ENCODE measurements at places on chromosomes 5 and 9.

GRCh38 chr5:81575924-81576323 lies 175.0 kb downstream of the SSBP2 start:
- no peak for DNase-seq

DNA sequence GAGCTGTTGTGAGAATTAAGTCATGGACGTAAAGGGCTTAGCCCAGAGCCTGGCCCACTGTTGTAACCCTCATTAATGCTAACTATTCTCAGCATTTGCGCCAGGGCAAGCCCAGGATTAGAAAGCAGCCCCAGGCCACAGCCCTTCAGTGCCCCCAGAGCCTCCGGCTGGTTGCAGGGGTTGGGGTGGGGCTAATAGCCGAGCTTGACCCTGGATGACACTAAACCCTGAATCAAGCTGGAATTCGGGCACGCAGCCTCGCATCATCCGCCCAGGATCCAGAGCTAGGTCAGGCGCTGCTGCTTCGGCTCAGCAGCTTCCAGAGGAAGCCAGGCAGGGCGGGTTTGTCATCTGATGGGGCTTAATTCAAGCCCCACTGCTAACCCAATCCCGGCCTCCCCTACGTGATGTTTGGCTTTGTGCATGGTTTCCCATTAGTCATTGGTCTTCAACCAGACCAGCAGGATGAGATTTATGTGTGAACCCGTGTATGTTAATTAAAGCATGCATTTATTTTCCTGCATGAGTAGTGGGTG lies 1.2 kb upstream of the MEGF9 start:
- DNase-seq = no peak

GRCh38 chr5:2129568-2130272 lies 247.0 kb upstream of the IRX4 start:
- DNase-seq = no peak

DNA sequence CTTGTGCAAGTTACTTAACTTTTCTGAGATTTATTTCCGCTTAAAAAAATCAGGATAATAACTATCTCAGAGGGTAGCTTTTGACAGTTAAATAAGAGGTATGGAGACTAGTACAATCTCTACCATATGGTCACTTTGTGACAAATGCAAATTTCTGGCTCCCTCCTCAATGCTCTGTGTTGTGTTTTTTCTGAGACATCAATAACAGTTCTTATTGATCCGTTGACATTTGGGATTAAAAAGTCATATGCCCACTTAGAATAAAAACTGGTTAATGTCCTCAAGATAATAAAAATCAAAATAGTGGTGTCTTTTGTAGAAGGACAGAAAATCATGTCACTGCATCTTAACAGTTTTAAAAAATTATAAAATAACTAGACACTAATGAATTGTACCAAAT lies 24.7 kb upstream of the LNPEP start:
- no peak for DNase-seq

GRCh38 chr9:103296189-103296588 lies 301.1 kb downstream of the CYLC2 start:
- DNase-seq = no peak

GRCh38 chr9:129889941-129890717 lies 54.9 kb downstream of the USP20 start:
- no peak for DNase-seq

GRCh38 chr5:157546456-157547100 lies 29.0 kb downstream of the ADAM19 start:
- no peak for DNase-seq

GRCh38 chr9:70045452-70045851 lies 1.8 kb downstream of the MAMDC2 start:
- no peak for DNase-seq

- DNase-seq = no peak
Measured at GRCh38 chr5:111116550-111116949, 24.4 kb downstream of the WDR36 start.

GRCh38 chr9:111804636-111805035 lies 9.9 kb upstream of the SHOC1 start:
- DNase-seq = no peak

GRCh38 chr5:3187771-3188425 lies 407.7 kb upstream of the IRX1 start:
- no peak for DNase-seq

- no peak for DNase-seq
Measured at GRCh38 chr9:19924080-19924479, 135.2 kb upstream of the SLC24A2 start.

DNA sequence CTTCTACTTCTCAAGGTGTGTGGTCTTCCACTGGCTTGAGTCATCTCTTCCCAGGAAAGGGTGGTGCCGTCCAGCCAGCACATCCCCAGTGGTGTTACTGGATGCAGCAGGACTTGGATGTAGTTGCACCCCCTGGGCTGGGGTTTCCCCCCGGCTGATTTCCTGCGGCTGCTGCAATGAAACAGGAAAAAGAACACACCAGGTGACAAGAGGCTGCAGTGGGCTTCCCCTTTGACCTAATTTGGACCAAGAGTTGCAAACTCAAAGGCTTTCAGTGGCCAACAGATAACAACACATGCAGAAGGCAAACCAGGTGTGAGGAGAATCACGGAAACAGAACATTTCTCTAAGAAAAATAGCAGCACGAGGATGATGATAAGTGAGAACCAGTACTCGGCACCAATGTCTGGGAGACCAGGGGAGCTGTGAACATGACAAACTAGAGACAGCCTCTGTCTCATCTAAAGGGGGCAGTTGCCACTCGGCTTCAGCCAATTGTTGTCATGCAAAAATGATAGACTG lies 83.7 kb downstream of the PDE6A start:
- no peak for DNase-seq

DNA sequence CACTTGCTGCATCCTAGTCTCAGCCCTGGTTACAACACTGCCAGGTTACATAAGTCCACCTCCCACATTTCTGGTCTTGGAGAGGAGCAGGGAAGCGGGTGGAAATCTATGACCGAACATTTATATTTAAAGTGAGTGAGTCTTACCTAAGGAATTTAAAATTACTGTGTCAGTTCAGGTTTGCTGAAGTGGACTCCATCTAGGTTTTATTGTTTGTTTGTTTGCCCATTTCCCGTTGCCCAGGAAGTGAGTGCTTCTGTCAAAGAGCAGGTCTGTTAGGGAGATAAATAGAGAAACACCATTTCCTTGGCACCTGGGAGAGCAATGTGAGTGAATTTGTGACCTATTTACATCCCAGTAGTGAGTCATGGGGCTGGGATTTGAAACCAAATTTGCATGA lies 179.5 kb downstream of the KIF4B start:
- no peak for DNase-seq

DNA sequence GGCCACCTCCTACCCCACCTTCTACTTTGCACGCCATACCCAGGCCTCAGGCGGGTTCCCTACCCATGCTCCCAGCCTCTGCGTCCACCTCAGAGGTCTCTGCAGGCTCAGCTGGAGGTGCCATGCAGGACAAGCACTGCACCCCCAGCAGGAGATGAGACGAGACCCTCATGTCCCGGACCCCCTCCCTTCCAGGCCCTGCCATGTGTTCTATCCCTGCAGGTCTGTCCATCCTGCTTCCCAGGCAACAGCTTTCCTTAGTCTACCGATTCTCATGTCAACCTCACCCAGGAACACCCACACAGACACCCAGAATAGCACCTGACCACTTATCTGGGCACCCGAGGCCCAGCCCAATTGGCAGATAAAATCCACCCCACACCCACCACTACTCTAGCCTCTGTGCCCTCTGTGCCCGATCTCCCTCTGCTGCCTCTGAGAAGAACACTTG lies 52.1 kb downstream of the SEMA4D start:
- no peak for DNase-seq

GRCh38 chr5:74502479-74502950 lies 138.0 kb downstream of the ENC1 start:
- no peak for DNase-seq

DNA sequence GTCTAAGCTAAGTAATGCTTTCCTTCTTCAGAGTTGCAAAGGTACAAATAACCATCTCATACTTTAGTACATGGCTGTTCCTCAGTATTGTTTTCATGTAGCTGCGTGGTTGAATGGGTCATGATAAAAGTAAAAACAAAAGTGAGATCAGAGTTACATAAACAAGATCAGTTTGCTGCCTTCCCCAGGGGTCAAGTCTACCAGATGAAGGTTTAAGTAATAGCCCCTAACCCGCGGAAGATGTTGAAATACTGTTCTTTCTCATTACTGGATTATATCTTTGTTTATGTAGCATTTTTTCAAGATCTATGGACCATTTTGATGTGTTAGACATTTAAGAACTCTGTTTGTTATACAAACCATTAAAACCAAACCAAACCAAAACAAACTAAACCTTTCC lies 34.1 kb upstream of the ARRDC3 start:
- DNase-seq = no peak

- no peak for DNase-seq
Measured at GRCh38 chr5:61667525-61668218, 335.6 kb downstream of the ZSWIM6 start.

GRCh38 chr9:83220730-83221129 lies 157.8 kb upstream of the RASEF start:
- no peak for DNase-seq

DNA sequence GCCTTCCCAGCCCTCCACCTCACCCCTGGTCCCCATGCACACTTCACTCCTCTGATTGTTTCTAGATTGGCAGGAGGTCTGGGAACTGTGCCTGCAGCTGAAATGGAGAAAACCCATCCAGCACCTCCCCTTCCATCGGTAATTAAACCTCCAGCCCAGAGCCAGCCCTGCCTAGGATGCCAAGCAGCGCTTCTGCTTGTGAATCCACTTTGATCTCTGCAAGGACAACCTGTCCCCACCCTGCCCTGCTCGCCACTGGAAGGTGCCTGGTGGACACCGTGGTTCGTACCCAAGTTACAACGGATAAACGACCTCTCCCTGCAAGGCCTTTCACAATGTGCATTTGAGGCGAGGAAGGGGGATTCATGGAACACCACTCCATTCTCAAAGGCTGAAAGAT lies 50.6 kb downstream of the IRX2 start:
- DNase-seq = no peak

- DNase-seq = no peak
Measured at GRCh38 chr5:78495800-78496199, 135.4 kb downstream of the SCAMP1 start.

DNA sequence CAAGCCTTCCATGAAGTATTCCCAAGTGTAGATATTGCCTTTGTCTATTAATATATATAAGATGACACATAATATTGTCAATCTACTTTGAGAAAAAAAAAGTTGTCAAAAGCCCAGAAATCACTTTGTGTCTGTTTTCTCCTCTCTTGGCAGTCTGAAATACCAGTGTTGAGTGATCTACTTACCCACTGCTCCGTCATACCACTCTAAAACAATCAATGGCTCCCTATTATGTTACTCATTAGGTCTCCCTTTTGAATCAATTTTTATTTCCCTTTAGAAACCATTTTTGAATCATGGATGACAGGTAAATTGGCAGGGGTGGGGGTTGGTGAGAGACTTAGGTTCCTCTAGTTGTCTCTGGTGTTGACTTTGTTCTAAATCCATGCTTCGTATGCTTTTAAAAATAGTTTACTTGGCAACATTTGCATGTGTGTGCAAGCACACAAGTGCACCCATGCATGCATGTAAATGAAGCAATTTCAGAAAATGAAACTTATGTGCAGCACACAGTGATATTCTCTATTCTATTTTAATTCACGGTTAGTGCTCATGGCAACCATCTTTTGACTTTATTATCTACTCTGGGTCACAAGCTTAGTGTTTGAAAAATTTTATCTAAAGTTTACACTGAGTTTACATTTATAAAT lies 378.9 kb downstream of the RAB3C start:
- no peak for DNase-seq

- DNase-seq = no peak
Measured at GRCh38 chr5:176652136-176652535, 4.9 kb downstream of the TSPAN17 start.

DNA sequence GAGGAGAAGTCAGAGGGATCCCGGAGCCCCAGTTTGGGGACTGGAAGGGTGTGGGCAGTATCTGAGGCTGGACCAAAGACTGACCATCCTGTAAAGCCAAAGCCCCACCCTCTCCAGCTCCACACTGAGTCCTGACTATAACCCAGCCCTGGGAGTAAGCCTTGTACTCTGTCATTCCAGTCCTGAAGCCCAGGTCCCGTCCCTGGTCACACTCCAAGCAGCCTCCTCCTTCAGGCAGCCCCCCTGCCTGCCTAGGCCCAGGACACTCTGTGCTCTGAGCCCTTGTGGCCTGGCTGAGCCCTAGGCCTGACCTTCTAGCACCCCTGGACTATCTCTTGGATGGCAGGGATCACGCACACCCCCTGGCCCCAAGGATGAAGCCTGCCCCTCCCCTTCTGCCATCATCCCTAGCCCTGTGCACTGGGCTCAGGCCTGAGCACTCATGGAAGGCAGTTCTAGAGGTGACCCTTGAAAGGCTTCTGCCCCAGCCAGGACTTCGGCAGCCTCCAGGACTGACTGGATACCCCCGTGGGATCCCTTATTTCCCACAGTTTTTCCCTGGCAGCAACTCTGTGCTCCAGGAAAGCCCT lies 28.0 kb upstream of the ENHO start:
- no peak for DNase-seq

DNA sequence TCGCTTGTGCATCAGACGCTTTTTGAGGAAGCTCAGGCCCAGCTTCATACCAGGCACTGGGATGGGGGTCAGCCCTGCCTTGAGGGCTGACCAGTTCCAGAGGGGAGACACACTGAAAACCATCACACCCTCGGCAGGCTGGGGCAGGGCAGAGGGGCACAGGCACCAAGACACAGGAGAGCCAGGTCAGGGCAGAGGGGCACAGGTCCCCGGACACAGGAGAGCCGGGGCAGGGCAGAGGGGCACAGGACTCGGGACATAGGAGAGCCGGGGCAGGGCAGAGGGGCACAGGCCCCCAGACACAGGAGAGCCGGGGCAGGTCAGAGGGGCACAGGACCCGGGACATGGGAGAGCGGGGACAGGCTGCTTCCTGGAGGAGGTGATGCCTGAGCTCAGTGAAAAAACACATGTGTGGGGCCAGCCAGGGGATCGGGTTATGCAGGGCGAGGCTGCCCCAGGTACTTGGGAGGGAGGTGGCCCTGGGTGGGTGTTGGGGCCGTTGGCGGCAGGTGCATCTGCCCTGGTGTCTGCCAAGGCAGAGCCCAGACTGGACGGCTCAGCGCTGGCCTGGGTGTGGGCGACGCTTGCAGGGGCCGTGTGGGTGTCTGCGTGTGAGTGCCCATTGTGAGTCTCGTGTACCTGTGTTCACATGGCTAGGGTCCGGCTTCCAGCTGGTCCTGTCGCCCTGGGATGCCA lies 15.1 kb upstream of the SLC2A6 start:
- no peak for DNase-seq

DNA sequence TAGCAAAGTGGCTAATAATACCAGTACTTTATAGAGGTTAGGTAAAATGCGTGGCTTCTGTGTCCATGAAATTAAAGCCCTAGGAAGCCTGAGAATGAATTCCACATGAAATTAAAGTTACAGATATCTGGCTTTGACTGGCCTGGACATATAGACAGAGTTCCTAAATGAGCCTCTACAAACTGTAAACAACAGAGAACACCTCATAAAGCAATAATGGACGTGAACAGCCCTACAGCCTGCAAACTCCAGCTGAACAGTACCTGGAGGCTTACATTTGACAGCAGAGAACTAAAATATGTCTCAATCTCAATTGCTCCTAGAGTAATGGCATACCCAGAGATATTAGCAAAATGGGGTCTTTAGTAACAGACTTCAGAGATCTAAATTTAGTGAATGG lies 28.7 kb downstream of the GOLPH3 start:
- DNase-seq = no peak

Measured in DMS79 (cell line).